T-helper 17 cell (primary cell): ENCODE measurements at places on chromosomes 6 and 20.

GRCh38 chr20:63319164-63320040, 26.4 kb downstream of the COL20A1 start:
- H3K27ac ChIP-seq: no peak overlapping the region
- no peaks in the 10 kb centered on the region for H3K4me1 ChIP-seq

DNA sequence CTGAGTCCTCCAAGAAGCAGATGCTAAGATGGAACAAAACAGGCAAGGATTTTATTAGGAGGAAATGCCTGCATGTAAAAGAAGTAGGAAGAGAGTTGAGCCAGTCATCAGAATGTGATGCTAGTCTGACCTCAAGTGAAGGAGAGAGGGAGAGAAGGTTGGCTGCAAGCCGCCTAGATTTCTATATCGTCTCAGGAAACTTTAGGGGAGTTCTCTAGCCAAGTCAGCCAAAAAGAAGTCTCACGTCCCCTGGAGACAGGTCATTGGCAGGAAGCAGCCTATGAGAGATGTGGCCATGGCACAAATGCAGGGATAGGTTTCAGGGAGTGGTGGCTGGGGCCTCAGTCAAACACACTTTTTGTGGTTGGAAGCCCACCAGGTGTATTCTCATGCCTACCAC, 378.0 kb downstream of the CD109 start:
- no peaks in the 10 kb centered on the region for H3K4me1 ChIP-seq
- H3K27ac ChIP-seq: no peak overlapping the region
- no peaks in the 10 kb centered on the region for H3K36me3 ChIP-seq
- no peak for DNase-seq

DNA sequence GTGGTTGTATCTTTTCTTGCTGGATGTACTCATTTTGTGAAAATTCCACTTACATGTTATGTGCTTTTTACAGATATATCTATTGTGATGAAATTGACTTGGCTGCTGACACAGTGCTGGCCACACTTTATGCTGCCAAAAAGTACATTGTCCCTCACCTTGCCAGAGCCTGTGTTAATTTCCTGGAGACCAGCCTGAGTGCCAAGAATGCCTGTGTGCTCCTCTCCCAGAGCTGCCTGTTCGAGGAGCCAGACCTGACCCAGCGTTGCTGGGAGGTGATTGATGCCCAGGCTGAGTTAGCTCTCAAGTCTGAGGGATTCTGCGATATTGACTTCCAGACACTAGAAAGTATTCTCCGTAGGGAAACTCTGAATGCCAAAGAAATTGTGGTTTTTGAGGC, 4.9 kb downstream of the BTBD3 start:
- no peak overlapping the region for H3K27ac ChIP-seq
- no peak for DNase-seq
- no peaks in the 10 kb centered on the region for H3K27me3 ChIP-seq

- DNase-seq: no peak
- H3K4me3 ChIP-seq: no peak overlapping the region
- H3K27ac ChIP-seq: no peak overlapping the region
- H3K4me1 ChIP-seq: peaks cover 3% of the 10 kb centered on the region
Observed at GRCh38 chr20:10093087-10093591, 58.4 kb downstream of the ANKEF1 start.

- H3K27me3 ChIP-seq: no peaks in the 10 kb centered on the region
- no peak for DNase-seq
- H3K36me3 ChIP-seq: peaks cover 5% of the 10 kb centered on the region
- H3K27ac ChIP-seq: no peak overlapping the region
Observed at GRCh38 chr6:100730001-100730980, 150.8 kb downstream of the ASCC3 start.
